ENCODE measurements at places on chromosomes 2 and 18.

- H3K4me1 ChIP-seq = no peaks in the 10 kb centered on the region
- H3K27ac ChIP-seq = no peak overlapping the region
- DNase-seq = no peak
- H3K36me3 ChIP-seq = no peaks in the 10 kb centered on the region
- no peaks in the 10 kb centered on the region for H3K27me3 ChIP-seq
- no peak overlapping the region for H3K4me3 ChIP-seq
Observed at GRCh38 chr2:138276339-138276738, 225.2 kb upstream of the SPOPL start.

DNA sequence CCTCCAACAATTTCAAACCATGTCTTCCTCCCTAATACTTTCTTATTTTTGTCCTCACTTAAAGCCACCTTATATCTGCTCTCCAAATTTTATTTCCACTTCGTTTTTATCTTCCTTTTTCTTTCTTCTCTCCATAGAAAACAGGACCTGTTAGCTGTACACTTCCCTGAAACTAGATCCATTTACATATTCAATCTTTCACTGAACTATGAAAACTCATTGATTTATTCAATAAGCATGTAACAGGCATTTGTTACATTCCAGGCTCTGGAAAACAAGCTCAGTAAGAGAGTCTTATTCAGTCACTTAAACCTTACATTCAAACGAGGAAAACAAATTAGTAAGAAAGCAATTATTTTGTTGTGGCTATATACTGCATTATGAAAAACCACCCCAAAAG lies 1225.3 kb downstream of the SUCLG1 start:
- H3K4me1 ChIP-seq = no peaks in the 10 kb centered on the region
- H3K36me3 ChIP-seq = no peaks in the 10 kb centered on the region
- no peak for DNase-seq
- H3K4me3 ChIP-seq = no peak overlapping the region
- no peak overlapping the region for H3K27ac ChIP-seq

DNA sequence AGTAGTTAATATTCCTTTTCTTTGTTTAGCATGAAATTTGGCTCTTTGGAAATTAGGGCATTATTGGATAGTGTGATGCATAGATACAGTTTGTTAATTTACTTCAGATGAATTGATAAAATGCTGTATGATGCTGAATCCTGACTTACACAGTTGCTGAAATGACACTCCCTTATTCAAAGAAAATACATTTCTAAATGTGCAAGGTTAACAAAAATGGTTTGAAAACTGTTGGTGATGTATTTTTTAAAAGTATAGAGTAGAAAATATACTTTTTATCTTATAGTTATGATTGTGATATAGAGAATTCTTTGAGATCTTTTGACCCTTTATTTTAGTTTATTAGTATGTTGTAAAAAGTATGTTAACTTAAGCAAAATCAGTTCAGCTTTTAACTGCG lies 27.8 kb downstream of the VAPA start:
- no peak overlapping the region for H3K27ac ChIP-seq
- H3K36me3 ChIP-seq = peaks cover 96% of the 10 kb centered on the region
- peaks cover 3% of the 10 kb centered on the region for H3K4me1 ChIP-seq

DNA sequence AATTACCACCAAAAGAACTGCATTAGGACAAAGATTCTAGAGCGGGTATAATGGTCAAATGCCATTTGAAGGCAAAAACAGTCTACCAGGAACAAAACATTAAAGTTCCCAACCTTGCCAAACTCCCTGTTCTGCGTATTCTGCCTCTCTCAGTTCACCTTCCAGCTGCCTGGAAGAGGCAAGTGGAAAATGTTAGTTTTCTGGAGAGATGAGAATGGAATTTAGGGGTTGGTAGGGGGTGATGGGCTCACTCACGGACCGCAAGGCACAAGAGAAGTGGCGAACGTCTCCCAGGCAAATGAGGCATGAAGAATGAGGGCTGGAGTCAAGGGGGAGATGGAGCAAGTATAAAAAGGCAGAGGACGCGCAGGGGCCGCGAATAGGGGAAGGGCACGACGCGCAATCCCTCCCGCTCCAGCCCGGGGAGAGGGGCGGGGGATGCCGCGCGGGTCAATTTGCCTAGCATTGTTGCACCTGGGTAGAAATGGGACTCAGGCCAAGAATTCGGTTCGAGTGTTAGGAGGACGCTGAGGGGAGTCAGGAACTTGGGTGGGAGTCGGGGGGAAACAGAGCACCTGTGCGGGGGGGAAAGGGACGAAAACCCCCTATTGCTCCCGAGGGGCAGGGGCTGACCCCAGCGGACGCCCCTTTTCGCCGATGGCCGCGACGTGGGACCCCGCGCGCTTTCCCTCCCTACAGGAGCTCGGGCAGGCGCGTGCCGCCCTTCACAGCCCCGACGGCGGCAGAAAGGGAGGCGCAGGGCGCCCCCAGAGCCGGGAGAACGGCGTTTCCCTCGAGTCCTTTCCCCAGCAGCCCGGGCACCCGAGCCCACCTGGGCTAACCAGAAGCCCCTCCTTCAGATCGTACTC lies 573 bp downstream of the PAIP2B start:
- H3K27me3 ChIP-seq = no peaks in the 10 kb centered on the region
- peak overlapping the region; percentile 72 for H3K4me3 ChIP-seq
- no peaks in the 10 kb centered on the region for H3K36me3 ChIP-seq
- H3K27ac ChIP-seq = peak overlapping the region; percentile 93
- peak; percentile 51 for DNase-seq

GRCh38 chr2:66456183-66457041 lies 21.5 kb downstream of the MEIS1 start:
- peaks cover 5% of the 10 kb centered on the region for H3K36me3 ChIP-seq
- no peak for DNase-seq
- H3K27ac ChIP-seq = no peak overlapping the region
- H3K4me3 ChIP-seq = no peak overlapping the region

- no peaks in the 10 kb centered on the region for H3K4me1 ChIP-seq
- H3K36me3 ChIP-seq = no peaks in the 10 kb centered on the region
- H3K27me3 ChIP-seq = peaks cover 3% of the 10 kb centered on the region
- H3K27ac ChIP-seq = no peak overlapping the region
- no peak for DNase-seq
- H3K4me3 ChIP-seq = no peak overlapping the region
Observed at GRCh38 chr18:14943486-14943885, 195.5 kb downstream of the ANKRD30B start.

- H3K4me1 ChIP-seq = no peaks in the 10 kb centered on the region
- H3K27me3 ChIP-seq = no peaks in the 10 kb centered on the region
- H3K4me3 ChIP-seq = no peak overlapping the region
Observed at GRCh38 chr2:182248362-182248761, 178.5 kb downstream of the PDE1A start.

DNA sequence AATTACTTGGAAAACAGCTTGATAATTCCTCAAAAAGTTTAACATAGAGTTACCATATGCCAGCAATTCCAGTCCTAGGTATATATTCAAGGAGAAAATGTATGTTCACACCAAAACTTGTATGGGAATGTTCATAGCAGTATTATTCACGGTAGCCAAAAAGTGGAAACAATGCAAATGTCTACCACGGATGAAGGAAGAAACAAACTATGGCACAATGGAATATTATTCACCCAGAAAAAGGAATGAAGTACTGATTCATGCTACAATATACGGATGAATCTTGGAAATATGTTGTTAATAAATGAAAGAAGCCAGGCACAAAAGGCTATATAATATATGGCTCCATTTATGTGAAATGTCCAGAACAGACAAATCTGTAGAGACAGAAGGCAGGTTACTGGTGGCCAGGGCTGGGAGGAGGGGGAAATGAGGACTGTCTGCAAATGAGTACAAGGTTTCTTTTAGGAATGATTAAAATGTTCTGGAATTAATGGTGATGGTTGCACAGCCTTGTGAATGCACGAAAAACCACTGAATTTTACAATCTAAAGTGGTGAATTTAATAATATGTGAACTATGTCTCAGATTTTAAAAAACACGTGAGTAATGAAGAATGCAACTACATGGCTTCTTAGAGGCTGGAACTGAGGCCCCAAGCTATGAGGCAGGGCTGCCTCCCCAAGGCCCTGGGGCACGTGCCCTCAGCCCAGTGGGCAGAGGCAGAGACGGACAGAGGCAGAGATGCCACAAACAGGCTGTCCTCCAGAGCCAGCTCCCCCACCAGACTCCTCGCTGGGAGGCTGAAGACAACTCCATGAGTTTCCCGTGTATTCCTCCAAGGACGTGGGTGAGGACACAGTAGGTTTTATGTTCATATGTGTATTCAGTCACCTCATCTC lies 5.0 kb downstream of the LIMS2 start:
- peaks cover 12% of the 10 kb centered on the region for H3K36me3 ChIP-seq
- no peak for DNase-seq
- peak overlapping the region; percentile 97 for H3K27ac ChIP-seq
- H3K4me1 ChIP-seq = peaks cover 16% of the 10 kb centered on the region
- H3K4me3 ChIP-seq = no peak overlapping the region

DNA sequence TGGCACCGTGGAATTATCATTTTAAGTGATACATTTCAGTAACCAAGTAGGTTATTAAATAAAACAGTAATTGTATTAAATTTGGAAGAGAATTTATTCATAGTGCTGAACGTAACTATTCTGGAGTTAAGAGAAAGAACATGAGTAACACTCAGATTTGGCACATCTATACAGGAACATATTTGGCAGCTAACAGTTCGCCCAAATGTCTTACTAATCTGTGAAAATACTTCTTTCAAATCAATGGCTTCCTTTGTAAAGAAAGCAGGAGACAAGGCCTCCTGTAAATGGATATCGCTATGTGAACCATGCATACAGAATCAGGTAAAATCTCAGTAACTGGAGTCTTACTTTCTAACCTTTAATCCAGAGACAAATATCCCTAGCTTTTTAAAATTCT lies 64.4 kb downstream of the ZNF516 start:
- no peak for DNase-seq
- peaks cover 4% of the 10 kb centered on the region for H3K36me3 ChIP-seq
- H3K27me3 ChIP-seq = no peaks in the 10 kb centered on the region
- H3K27ac ChIP-seq = no peak overlapping the region

DNA sequence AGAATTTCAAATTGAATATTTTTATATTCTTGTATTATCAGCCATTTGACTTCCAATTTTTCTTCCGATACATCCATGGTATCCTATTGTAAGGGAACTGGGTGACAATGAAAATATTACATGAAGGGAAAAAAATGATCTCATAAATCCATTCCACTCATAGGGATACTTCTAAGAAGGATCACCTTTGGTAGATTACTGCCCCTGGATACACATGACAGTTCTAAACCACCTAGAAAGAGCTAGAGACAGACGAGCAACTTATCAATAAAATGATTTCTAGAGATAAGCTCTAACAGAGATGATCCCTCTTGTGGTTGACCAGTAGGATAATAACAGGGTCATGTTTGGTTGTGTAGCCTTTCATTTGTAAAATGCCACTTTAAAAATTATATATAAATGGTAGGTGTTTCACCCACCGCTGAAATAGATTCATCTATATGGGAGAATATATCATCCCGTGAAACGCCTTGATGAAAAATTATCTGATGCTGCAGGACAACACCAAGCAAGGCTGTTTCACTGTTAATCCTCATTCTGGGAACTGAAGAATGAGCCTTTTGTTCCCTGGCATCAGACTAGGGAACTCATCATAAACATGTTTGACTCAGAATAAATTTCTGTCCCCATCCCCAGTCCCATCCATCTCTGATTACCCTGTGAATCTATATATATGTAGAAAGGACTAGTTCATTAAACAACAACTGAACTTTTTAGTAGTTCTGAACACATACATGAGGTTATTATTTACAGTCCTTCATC lies 180.0 kb downstream of the TCF4 start:
- no peak overlapping the region for H3K27ac ChIP-seq
- H3K4me1 ChIP-seq = peaks cover 34% of the 10 kb centered on the region
- H3K4me3 ChIP-seq = no peak overlapping the region
- no peaks in the 10 kb centered on the region for H3K27me3 ChIP-seq

GRCh38 chr18:25592804-25593360 lies 240.9 kb upstream of the ZNF521 start:
- H3K27me3 ChIP-seq = no peaks in the 10 kb centered on the region
- no peaks in the 10 kb centered on the region for H3K4me1 ChIP-seq
- no peak for DNase-seq
- H3K27ac ChIP-seq = no peak overlapping the region

DNA sequence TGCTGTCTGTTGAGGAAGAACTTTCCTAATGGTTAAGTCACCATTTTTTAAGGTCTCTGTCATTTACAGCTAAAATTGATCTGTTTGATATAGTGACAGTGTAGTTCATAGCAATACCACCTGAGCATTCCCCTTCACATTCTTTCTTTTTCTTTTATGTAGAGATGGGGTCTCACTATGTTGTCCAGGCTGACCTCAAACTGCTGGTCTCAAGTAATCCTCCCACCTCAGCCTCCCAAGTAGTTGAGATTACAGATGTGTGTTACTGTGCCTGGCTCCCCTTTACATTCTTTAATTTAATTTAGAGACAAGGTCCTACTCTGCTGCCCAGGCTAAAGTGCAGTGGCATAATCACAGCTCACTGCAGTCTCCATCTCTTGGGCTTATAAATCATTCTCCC lies 72.7 kb upstream of the ACVR1 start:
- DNase-seq = no peak
- H3K27me3 ChIP-seq = no peaks in the 10 kb centered on the region
- no peaks in the 10 kb centered on the region for H3K4me1 ChIP-seq
- no peak overlapping the region for H3K27ac ChIP-seq
- no peaks in the 10 kb centered on the region for H3K36me3 ChIP-seq
- H3K4me3 ChIP-seq = no peak overlapping the region

DNA sequence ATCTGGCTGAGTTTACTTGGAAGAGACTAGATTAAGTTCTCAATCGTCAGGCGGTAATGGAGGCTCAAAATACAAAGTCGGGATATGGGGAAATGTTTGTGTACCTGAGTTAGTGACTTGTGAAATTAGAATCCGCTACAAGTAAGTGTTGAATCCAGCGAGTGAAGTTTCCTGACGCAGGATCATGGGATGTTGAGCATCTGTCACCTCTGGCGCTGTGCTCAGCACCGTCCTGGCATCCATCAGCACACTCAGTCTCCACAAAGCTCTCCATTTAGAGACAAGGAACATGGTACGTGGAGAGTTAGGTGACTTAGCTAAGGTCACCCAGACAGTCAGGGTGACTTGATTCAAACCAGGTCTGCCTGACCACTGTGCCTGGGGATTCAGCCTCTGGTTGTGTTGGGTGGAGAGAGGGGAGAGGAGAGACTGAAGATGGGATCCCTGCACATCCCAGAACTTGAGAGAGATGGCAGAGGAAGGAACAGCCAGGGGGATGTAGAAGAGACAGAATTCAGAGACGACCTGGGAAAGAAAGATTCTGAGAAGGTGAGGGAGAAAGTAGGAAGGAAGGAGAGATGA lies 251.2 kb downstream of the ACKR3 start:
- H3K36me3 ChIP-seq = no peaks in the 10 kb centered on the region
- no peaks in the 10 kb centered on the region for H3K27me3 ChIP-seq
- DNase-seq = no peak
- no peak overlapping the region for H3K4me3 ChIP-seq

DNA sequence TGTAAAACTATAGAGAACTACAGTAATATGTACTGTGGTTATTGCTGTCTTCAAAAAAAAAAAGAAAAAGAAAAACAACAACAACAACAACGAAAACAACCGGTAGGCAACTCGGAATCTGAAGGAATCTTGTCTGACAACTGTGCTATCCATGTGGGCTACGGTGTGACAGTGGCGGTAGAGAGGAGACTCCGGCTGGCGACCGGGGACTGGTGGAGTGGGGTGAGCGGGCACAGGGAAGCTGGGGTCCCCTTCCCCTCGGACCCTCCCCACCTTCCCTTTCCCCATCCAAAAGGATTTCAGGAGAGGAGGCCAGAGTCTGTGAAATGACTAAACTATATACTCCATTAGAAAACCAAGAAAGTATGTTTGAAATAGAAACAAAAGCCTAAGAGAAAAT lies 22.9 kb downstream of the IGFBP5 start:
- no peaks in the 10 kb centered on the region for H3K27me3 ChIP-seq
- H3K27ac ChIP-seq = no peak overlapping the region
- peaks cover 36% of the 10 kb centered on the region for H3K36me3 ChIP-seq
- H3K4me3 ChIP-seq = no peak overlapping the region
- no peaks in the 10 kb centered on the region for H3K4me1 ChIP-seq
